ENCODE measurements at places on chromosomes 1 and 21.

- no peak for DNase-seq
Measured at GRCh38 chr1:245416781-245417180, 262.0 kb downstream of the KIF26B start.

DNA sequence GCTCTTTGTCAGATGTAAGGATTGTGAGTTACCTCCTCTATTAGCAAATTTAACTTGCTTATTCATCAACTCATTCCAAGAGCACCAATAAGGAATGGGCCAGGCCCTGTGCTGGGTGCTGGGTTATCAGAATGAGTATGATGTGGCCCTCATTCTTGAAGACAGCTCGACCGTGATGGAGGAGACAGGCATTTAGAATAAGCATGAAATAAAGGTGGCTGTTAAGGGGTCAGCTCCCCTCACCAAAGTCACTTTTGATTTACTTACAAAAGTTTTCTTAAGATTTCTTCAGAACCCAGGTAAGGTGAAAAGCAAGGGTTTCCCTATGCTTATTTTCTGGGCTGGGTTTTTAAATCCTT lies 15.3 kb upstream of the PADI1 start:
- DNase-seq = no peak

GRCh38 chr21:15986277-15986676 lies 256.5 kb downstream of the USP25 start:
- no peak for DNase-seq

DNA sequence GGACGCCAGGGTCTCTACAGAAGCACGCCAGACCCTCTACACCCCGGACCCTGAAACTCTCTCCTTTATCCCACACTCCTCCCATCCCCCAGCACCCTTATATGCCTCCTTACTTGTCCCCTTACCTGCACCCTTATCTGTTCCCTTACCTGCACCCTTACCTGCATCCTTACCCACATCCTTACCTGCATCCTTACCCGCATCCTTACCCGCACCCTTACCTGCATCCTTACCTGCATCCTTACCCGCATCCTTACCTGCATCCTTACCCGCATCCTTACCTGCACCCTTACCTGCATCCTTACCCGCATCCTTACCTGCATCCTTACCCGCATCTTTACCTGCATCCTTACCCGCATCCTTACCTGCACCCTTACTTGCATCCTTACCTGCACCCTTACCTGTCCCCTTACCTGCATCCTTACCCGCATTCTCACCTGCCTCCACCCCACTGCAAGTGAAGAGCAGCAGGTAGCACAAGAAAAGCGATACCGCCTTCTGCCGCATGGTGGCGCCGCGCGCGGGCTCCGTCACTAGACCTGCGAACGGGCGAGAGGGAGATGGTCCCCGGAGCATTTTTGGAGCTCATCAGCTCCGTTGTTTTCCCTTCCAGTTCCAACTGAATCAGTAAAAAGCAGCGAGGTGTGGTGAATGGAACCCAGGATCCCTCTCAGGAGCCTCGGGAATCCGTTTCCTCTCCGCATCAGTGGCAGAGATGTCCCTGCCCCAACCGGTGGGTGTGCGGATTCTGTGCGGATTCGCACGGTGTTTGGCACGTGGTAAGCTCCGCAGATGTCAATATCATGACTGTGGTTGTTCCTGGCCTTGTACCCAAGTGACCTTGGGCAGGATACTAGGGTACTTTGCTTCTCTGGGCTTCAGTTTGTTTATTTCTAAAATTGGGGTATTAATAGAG lies 2.9 kb downstream of the IFI6 start:
- no peak for DNase-seq

GRCh38 chr21:43808832-43809251 lies 19.5 kb downstream of the RRP1 start:
- no peak for DNase-seq

- DNase-seq = no peak
Measured at GRCh38 chr21:46503922-46504550, 45.3 kb downstream of the DIP2A start.

GRCh38 chr1:24984800-24985522 lies 54.9 kb upstream of the RUNX3 start:
- no peak for DNase-seq

DNA sequence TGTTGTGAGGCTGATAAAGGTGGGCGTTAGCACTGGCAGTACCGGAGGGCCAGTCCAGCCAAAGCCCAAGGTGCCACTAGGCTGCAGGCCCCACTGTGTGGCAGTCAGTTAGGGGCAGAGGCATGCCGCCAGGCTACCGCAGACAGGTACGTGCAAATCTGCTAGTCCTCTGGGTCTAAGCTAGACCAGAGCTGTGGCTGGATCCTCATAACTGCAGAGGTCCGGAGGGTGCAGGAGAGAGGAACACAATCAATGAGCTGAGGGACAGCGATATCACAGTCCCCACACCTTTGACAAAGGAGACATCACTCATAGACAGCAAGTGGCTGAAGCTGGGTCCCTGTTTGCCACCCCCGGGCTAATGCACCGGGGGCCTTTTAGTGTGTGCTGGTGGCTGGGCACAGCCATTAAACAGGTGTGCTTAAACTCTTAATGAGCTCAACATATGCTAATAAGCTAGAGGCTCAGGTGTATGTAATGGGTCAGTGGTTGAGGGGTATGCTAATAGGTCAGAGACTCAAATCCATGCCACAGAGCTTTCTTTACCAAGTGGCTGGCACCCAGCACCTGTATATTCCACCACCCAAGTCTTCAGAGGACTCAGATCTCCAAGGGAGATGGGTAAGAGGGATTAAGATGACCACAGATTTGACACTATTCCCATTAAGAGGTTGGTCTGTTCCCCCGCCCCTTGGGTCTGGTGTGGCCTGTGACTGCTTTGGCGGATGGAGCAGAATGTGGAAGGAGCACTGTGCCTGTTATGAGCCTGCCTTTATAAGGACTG lies 82.0 kb downstream of the GLIS1 start:
- no peak for DNase-seq

DNA sequence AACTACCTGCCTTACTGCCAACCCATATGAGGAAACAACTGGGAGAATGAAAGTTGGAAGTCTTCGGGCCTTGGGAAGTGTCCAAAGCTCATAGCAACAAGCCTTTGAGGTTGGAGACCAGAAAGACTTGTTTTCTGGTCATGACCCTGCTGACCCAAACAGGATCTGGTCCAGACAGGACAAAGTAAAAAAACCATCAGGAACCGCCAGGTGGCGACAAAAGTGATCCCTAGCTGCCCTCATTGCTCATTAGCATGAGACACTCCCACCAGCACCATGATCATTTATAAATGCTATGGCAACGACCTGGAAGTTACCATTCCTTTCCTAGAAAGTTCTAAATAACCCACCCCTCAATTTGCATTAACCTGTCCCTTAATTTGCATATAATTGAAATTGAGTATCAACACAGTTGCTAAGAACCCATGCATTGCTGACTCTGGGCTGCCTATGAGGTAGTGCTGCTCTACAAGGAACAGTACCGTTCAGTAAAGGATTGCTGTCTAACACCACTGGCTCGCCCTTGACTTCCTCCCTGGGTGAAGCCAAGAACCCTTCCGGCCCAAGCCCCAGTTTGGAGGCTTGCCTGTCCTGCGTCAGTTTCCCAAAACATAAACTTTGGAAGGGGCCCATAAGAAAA lies 89.0 kb downstream of the URB2 start:
- DNase-seq = no peak

- no peak for DNase-seq
Measured at GRCh38 chr21:26210614-26211013, 40.0 kb upstream of the APP start.

GRCh38 chr1:152164517-152165136 lies 5.6 kb upstream of the RPTN start:
- DNase-seq = no peak

DNA sequence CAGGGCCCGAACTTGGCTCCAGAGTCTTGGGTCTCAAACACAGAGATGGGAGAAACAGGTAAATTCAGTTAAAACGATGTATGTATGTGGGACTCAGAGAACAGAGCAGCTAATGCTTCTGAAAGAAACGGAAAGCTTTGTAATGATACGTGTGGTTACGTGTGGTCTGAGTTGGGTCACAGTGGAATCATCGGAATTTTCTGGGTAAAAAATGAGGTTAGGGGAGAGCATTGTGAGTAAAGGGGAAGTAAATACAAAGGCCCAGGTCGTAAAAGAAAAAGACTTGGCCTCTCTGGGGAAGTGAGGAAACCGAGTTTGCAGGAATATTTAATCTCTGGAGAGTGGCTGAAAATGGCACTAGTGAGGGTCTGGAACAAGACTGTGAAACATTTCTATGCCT lies 8.3 kb downstream of the NHLH2 start:
- DNase-seq = no peak

DNA sequence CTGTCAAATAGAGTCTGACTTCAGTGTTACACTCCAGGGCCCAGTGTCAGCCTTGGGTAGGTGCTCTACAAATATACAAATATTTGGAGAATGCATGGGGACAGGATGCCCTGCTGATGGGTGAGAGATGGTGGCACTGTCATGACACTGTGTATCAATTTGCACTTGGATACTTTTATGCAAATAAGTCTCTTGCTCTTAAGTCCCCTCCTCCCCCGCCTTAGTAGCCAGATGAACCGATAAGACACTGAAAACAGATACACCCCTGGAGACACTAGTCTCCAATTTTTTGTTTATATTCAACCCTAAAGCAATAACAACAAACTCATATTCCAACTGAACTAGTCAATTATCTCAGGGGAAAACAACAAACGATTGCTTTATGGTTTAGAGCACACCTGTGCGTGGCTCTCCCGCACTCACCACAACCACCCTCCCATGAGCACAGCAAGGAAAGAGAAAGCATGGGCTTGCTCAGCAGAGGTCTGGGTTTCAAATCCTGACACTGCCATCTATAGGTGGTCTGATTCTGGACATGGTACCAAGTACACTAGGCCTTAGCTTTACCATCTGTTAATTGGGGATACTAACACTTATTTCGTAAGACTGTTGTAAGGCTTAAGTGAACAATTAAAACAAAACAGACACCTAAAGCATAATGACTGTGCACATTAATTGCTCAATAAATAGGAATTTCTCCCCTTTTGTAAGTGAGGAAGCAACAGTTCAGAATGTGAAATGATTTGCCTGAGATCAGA lies 50.3 kb downstream of the HIVEP3 start:
- DNase-seq = no peak

GRCh38 chr1:173894189-173894588 lies 22.9 kb downstream of the SERPINC1 start:
- DNase-seq = no peak

GRCh38 chr21:16742741-16743140 lies 770.1 kb upstream of the CXADR start:
- no peak for DNase-seq

GRCh38 chr21:26032263-26032662 lies 138.3 kb downstream of the APP start:
- DNase-seq = no peak

GRCh38 chr1:74755475-74755874 lies 22.5 kb downstream of the TYW3 start:
- no peak for DNase-seq

DNA sequence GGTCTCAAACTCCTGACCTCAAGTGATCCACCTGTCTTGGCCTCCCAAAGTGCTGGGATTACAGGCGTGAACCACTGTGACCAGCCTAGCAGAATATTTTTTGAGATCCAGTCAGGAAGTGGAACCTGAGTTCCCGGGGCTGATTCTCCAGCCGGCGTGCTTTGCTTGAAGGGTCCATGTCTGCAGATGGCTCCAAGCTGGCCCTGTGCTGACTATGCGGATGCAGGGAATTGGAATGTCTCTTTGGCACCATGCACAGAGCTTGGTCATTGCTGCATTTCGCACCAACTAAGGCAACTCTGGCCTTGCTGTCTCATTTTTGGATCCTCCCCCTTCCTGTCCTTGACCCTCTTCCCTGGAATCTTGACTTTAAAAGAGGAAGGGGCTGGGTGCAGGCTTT lies 28.1 kb downstream of the ARHGEF10L start:
- no peak for DNase-seq

DNA sequence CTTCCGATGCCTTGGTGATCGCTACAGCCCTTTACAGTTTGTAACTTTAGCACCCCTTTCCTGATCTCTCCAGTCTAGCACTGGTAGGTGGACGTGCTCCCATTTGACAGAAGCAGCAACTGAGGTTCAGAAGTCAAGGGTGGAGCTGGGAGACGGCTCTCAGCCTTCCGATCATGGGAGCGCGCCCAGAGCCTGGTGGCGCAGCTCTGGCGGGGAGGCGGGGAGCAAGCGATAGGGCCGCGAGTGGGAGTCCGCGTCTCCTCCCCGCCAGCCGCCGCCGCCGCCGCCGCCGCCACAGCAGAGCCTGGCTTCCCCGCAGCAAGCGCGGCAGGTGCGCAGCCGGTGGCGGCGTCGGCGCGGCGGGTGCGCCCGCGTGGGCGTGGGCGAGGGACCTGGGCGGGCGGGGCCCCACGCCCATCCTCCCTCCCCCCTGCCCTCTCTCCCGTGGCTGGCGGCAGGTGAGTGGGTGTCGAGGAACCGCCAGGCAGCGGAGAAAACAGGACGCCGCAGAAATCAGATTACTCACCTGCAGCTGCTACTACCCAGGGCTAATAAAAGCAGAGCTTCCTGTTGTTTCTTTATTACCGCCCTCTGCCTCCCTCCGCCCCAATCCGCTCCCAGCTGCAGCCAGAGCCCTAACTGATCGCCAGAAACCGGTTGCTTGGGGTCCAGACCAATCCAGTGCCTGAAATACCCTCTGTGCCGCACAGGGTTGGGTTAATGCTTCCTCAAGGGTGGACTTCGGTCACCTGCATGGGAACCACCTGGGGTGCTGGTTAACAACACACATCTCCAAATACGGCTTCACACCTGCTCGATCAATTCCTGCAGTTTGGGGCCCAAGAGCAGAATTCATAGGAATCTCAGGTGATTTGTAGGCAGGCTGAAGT lies 60.2 kb upstream of the ID3 start:
- peak; percentile 86 for DNase-seq

- no peak for DNase-seq
Measured at GRCh38 chr21:16741141-16741665, 771.6 kb upstream of the CXADR start.

- DNase-seq = no peak
Measured at GRCh38 chr1:81470275-81470674, 330.5 kb upstream of the ADGRL2 start.

GRCh38 chr1:167722152-167722869 lies 529 bp downstream of the MPZL1 start:
- DNase-seq = no peak

GRCh38 chr1:1033731-1034438 lies 14.0 kb downstream of the AGRN start:
- no peak for DNase-seq

DNA sequence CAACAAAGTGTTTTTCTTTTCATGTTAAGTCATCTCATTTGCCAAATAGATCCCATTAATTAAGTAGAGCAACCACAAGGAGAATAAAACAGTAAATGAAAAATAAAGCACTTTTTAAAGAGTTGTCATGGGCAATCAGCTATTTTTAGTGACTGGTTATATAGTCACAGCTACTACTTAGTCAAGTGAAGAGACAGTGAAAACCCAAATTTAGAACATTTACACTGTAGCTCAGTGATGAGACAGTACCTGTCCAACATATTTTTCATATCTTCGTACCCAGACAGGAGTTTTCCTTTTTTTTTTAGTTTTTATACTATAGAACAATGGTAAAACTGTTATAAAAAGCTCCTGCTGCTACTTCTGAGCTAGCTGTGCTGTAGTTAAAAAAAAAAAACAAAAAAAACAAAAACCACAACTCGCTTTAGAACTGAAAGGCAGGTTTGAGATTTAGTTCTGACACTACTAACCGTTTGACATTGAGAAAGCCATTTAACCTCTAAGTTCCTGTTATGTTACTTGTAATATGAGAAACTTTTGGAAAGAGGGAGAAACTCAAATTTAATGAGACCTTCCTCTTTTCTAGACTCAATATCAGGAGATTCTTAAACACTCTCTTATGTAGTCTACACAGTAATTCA lies 777.5 kb downstream of the ADGRL2 start:
- DNase-seq = no peak
